Stimulated activated CD8-positive, alpha-beta memory T cell treated with anti-CD3 and anti-CD28 coated beads, Interleukin-4, amount 100 ng/mL, for 4 hours (primary cell): ENCODE measurements at places on chromosomes 1 and 21.

DNA sequence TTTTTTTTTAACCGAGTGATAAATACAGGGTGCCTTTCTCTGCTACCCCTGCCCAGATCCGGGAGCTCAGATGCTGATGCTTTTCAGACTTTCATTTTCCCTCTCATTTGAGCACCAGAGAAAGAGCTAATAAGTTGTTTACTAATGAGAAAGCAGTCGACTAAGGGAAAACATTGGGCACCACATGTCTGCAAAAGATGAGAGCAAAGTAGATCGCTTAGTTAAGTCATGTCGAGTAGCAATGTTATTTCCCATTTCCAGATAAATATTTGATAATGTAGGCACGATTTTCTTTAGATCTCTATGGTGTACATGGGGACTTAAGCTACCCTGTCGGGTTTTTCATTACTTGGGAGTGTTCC, 1.2 kb downstream of the PKN2 start:
- no peak for DNase-seq

GRCh38 chr1:181090641-181091126, 2.2 kb downstream of the IER5 start:
- DNase-seq: no peak

- no peak for DNase-seq
Observed at GRCh38 chr1:9009438-9010370, 16.5 kb downstream of the SLC2A7 start.

GRCh38 chr1:36322786-36323635, 434 bp downstream of the EVA1B start:
- no peak for DNase-seq

- no peak for DNase-seq
Observed at GRCh38 chr21:26565111-26565510, 8.0 kb downstream of the CYYR1 start.

GRCh38 chr1:194378517-194378916, 1192.1 kb upstream of the B3GALT2 start:
- DNase-seq: no peak

DNA sequence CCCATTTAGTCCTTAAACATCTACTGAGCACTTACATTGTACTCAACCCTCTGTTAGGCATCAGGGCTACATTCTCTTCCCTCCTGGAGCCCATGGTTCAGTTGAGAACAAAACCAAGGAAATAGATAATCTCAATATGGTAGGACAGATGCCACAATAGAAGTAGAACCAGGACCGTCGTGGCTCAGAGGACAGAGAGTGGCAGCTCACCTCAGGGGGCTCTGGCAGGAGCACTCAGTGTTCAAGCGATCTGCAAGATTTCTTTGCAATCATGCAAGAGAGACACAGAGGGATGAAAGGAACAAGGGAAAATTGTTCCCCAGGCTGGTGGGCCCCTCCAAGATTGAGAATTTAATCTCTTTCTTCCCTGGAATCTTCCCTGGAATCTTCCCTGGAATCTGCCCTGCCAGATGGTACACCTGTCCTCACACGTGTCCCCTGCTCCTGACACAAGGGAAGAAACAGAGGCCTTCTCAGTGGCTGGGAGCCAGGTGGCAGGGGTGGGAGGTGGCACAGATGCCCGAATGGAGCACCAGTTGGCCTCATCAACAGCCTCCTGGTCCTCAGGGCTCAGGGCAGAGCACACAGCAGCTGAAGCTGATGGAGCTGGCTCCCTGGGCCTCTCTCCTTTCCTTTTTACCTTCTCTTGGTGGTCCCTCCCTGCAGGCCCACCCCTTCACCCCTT, 135.4 kb downstream of the PLXNA2 start:
- no peak for DNase-seq

DNA sequence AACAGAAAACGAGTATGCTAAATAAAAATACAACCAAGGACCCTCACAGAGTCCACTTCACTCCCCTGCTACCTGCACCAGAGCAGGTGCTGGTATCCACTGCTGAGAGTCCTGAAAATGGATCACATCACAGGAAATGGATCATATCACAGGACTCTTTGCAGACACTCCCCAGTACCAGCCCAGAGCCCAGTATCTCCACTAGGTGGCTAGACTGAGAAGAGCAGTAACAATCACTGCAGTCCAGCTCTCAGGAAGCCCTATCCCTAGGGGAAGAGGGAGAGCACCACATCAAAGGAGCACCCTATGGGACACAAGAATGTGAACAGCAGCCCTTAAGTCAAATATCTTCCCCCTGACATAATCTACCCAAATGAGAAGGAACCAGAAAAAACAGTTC, 28.0 kb downstream of the AGBL4 start:
- no peak for DNase-seq

DNA sequence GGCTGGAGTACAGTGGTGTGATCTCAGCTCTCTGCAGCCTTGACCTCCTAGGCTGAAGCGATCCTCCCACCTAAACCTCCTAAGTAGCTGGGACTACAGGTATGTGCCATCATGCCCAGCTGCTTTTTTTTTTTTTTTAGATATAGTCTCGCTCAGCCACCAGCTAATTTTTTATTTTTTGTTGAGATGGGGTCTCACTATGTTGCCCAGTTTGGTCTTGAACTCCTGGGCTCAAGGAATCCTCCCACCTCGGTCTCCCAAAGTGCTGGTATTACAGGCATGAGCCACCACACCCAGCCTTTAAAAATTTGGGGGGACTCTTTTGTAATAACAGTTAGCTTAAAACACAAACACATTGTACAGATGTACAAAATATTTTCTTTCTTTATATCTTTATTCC, 1.7 kb upstream of the SNX27 start:
- DNase-seq: no peak

DNA sequence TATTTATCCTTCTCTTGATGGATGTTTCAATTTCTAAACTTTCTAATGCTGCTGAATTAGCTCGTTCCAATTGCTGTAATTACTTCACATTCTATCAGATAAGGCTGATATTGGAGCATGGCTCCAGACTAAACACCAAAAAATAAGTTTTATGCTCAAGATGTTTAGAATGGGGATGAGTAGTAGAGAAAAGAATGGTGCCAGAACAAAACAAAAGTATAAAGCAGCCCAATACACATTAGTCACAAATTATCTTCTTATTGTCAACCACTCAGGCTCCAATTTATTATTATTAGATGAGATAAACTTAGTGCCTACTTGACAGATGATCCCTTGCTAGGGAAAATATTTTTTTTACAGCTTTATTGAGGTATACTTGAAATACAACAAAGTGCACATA, 21.8 kb downstream of the ATPAF1 start:
- no peak for DNase-seq

DNA sequence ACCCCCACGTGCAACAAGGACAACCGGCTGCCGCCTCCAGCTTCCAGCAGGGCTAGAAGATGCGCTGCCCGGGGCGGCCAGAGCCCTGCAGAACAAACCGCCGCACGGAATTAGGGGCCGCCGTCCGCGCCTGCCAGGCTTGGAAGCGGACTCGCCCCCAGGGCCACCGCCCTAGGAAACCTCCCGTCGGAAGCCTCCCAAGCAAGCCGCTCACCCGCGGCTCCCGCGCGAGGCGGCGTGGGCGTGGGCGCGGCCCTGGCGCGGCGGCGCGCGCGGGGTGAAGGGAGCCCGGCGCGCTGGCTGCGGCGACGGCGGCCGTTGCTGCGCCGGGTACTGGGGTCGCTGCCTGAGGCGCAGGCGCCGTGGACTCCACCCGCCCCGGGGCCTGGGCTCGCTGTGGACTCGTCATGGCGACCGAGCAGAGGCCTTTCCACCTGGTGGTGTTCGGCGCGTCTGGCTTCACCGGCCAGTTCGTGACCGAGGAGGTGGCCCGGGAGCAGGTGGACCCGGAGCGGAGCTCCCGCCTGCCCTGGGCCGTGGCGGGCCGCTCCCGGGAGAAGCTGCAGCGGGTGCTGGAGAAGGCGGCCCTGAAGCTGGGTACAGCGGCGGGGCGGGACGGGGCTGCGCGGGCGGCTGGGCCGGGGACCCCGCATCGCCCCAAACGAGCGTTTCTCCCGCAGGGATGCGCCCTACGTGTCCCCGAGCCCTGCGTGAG, at the start of gene SCCPDH:
TSS of gene SCCPDH (plus strand) at position 394 of the 715 bp plus-strand sequence. CDS start at position 408, 14 bp downstream.
- DNase-seq: peak; percentile 37

- no peak for DNase-seq
Observed at GRCh38 chr1:58997637-58998036, 213.8 kb upstream of the JUN start.

- DNase-seq: no peak
Observed at GRCh38 chr1:98119796-98120195, 199.0 kb upstream of the DPYD start.

- DNase-seq: no peak
Observed at GRCh38 chr21:37398697-37399096, 32.1 kb downstream of the DYRK1A start.

DNA sequence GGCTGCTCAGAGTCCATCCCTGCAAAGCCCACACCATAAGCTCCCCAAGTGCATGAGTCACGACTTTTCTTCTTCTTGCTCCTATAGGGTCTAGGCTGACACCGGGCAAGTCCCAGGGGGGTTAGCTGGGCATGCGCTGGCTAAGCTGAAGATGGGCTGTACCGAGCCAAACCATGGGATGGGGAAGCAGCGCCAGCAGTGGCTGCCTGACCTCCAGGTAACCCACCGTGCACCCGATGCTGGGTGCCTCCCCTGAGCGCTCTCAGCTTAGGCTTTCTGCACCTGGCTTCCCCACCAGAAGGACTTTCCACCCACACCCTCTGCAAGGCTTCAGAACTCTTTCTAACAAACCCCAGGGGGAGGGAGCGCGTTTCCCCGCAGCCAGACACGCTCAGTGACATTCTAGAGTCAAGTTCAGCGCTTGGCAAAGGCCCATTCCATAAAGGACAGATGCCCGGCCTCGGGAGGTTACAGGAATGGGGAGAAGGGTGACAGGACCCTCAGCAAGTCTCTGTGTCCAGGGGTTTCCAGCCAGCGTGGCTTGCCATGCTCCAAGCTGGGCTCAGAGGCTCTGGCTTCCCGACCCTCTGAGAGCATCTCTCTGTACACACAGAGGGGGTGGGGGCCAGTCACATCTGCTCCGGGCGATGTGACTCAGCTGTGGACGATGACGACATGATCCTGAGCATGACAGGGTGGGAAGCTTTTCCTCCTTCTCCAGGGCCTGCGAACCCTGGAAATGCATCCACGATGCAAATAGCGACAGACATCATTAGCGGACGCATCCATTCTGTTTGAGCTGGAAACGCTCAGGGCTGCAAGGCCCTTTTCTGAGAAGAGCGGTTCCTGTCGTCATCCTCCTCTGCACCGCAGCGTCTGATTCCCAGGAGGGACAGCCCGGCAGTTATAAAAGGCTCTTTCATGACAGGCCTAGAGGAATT, 107.8 kb downstream of the SIK1 start:
- no peak for DNase-seq

DNA sequence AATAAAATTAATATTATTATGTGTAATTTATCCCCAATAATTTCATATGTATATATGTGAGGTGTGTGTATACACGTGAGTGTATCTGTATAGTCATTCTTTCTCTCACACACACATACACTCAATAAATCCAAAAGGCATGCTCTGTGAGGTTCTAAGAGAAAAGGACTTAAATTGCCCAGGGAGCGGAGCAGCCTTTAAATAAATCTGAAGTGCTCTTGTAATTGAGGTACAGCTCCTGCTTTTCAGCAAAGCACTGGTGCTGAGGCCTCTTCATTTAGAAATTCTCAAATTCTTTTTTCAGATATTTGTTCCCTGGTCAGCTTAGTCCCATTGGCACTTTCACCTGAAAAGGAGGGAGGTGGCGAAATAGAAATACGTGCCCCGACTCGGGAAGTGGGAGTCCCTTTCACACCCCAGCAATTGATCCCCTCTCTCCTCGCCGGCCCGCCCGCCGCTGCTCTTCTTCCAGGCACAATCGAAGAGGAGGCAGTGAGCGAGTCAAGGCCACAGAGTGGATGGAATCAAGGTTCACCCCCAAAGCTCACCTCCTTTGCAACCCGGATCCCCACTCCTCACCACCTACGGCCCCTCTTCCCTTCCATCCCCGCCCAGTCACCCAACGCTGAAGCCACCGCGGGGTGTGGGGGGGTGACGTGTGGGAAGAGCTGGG, 944 bp downstream of the PLPPR5 start:
- DNase-seq: no peak

GRCh38 chr1:167262836-167263235, 42.1 kb downstream of the POU2F1 start:
- no peak for DNase-seq

DNA sequence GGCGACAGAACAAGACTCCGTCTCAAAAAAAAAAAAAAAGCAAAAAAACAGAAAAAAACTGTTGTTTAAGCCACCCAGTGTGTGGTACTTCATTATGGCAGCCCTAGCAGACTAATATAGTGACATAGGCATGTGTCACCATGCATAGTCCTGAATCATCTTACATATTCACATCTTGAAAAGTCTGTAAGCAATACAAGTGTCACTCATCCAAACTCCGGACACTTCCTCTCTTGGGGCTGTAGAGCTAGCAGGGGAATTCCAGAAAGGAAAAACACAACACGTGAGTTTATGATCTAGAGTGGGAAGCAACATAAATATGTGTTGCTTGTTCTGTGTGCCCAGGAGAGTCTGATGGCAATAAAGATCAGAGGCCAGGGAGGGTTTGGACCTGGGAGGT, 81.6 kb upstream of the KCNE2 start:
- DNase-seq: no peak

- no peak for DNase-seq
Observed at GRCh38 chr1:159786966-159787365, 6.2 kb downstream of the DUSP23 start.

DNA sequence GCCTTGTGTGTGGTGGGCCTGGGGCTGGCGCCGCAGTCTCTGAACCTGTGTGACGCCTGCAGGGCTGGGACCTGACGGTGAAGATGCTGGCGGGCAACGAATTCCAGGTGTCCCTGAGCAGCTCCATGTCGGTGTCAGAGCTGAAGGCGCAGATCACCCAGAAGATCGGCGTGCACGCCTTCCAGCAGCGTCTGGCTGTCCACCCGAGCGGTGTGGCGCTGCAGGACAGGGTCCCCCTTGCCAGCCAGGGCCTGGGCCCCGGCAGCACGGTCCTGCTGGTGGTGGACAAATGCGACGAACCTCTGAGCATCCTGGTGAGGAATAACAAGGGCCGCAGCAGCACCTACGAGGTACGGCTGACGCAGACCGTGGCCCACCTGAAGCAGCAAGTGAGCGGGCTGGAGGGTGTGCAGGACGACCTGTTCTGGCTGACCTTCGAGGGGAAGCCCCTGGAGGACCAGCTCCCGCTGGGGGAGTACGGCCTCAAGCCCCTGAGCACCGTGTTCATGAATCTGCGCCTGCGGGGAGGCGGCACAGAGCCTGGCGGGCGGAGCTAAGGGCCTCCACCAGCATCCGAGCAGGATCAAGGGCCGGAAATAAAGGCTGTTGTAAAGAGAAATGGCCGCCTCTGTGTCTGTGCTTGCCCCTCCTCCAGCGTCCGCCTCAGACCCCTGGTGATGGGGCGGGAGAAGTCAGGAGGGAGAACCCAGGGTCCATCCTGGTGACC, 788 bp downstream of the ISG15 start:
- DNase-seq: no peak
